ENCODE measurements at places on chromosomes 3 and 15.

DNA sequence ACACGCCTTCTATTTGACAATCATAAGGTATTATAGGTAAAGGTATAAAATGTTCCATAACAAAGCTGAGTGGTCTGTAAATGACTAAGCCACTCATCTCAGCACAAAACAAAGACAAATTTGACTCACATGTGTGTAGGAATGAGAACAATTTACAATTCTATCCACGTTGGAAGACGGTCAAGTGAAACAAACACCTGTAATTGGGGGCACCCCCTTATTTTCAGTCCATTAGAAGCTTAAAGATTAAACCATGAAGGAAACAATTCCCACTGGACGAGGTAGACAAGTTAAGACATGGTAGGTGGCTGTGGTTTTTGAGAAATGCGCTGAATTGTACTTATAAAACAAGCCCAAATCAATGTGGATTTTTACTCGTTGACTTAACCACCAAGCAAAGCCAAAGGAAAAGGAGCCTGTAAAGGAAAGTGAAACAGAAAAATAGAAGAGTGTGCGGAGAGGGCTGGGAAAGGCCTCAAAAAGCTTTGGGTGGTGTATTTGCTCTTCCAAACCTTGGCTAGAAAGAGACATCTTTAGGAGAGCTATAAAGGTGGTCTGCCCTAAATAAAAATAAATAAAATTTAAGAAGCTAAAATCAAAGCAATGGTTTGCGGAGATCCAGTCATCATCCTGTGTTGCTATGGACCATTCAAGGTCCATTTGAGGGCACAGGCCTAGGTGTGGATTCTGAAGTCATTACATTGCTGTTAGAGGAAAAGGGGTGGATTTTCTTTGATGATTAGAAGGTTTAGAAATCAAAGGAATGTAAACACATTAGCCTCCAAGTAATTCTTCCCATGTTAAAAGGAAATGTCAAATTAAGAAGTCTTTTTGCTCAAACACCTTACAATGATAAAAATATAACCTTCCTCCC lies 135.0 kb downstream of the TFG start:
- peak; percentile 21 for DNase-seq

GRCh38 chr3:171690281-171690680 lies 120.0 kb downstream of the PLD1 start:
- DNase-seq = no peak

GRCh38 chr3:123790254-123791072 lies 93.7 kb downstream of the MYLK start:
- no peak for DNase-seq

GRCh38 chr3:183904833-183905780 lies 20.4 kb upstream of the PARL start:
- no peak for DNase-seq

GRCh38 chr3:168736202-168736601 lies 640.5 kb upstream of the GOLIM4 start:
- DNase-seq = no peak

GRCh38 chr3:59528251-59528650 lies 478.4 kb upstream of the CFAP20DC start:
- no peak for DNase-seq

DNA sequence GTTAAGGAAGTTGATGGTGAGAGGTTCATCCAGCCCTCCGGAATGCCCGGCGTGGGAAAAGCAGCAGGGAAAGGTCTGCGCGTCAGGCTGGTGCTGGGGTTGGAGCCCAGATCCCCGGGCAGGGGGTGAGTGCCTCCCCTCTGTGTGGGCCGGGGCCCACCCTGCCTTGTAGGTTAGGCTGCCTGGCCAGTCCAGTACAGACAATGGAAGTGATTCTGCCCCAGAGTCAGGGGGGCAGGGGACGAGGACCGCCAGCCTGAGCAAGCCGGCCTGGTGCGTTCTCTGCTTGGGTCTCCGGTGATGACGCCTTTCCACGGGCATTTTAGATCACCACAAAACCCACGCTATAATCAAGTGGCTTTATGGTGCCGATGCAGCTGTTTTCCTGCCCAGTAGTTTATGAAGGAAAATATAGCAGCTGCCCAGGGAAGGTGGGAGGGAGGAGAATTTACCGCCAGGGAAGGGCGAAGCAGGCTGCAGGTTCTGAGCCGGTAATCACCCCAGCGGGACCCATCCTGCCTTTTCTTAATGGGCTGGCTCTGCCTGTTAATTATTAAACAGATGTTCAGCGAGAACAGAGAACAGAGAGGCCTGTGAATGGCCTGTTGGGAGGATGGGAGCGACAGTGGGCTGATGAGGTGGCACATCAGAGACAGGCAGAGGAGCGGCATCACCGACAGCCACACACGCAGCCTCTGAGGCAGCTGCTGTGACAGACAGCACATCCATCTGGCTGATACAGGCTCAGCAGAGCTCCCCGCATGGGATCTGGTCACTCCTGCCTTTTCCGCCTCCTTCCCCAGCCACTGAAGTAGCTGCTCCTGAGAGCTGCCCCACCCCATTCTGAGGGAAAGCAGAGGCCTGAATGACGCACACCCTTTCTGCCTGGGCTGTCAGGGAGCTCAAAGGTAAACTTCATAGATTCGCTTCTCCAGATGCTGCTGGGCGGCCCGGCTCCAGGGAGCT lies 35.2 kb downstream of the BDH1 start:
- peak; percentile 57 for DNase-seq

GRCh38 chr3:16817197-16817596 lies 67.6 kb upstream of the PLCL2 start:
- no peak for DNase-seq

GRCh38 chr15:96732704-96733103 lies 402.2 kb downstream of the NR2F2 start:
- no peak for DNase-seq

DNA sequence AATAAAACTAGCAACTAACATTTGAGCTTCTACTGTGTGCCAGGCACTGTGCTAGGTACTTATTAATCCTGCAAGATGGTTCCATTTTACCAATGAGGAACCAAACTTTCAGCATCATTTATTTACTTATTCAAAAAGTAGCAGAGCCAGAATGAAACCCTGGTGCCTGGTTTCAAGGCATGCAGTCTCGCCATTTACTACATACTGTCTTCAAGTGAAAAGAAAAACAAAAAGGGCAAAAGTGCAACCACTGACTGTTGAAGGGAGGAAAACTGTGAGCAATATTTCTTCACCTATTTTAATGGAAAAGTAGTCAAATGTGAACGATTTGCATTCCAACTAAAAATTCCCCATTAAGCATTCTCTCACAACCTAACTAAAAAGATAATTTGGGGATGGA lies 8.7 kb downstream of the DCUN1D1 start:
- DNase-seq = peak; percentile 47

DNA sequence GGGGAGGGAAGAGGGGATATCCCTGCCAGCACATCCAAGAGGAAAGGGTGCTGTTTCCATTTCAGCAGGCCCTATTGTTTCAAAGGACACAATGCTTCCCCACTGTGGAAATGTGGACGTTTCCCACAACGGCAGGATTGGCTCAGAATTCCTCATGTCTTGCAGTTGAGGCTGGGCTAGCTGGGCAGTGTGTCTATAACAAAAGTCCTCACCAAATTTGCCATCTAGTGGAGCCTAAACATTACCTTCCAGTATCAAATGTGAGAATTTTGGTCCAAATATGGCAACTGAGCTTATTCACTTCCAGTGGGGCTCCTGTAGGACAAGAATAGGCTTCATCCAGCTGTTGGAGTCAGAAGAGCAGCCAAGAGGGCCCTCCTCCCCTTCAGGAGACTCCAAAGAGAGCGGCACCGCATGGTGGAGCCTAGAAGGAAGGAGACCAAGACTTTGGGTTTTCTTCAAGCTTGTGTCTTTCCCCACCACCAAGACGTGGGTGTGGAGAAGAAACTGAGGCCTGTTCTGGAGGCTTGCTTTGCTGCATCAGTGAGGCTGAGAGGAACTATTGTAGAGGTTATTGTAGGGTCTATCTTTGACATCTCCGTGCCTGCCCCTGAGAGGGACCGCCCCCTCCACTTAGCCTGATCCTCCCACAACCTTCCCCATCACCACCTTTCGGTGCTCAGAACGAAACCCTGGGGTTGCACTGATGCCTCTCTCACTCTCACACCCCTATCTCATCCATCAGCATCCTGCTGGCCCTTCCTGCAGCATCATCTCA lies 45.3 kb upstream of the SLCO2A1 start:
- DNase-seq = no peak

GRCh38 chr3:140180603-140181002 lies 245.6 kb downstream of the CLSTN2 start:
- no peak for DNase-seq

DNA sequence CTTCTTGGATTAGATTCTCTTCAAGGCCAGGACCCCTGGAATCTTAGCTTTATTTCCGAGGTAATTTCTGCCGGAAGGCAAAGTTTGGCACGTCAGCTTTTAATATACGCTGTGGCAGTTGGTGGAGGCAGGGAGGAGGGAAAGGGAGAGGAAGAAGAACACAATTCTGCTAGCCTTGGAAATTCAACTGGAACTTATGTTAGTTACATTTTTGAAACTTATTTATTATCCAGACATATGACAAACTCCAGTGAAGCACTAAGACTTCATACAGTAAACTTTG lies 100.1 kb upstream of the TSC22D2 start:
- no peak for DNase-seq

DNA sequence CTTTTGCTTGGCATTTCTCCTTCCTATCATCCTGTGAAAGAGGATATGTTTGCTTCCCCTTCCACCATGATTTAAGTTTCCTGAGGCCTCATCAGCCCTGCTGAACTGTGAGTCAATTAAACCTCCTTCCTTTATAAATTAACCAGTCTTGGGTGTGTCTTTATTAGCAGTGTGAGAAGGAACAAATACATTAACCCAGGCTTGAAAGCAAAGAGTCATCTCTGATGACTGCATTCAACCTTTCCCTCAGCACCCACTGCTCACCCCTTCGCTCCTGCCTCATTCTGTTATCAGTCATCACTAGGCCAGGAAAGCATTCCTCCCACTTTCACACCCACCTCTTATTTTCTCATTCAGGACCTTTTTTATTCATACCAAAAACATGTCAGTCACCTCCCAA lies 59.6 kb upstream of the CASR start:
- no peak for DNase-seq

DNA sequence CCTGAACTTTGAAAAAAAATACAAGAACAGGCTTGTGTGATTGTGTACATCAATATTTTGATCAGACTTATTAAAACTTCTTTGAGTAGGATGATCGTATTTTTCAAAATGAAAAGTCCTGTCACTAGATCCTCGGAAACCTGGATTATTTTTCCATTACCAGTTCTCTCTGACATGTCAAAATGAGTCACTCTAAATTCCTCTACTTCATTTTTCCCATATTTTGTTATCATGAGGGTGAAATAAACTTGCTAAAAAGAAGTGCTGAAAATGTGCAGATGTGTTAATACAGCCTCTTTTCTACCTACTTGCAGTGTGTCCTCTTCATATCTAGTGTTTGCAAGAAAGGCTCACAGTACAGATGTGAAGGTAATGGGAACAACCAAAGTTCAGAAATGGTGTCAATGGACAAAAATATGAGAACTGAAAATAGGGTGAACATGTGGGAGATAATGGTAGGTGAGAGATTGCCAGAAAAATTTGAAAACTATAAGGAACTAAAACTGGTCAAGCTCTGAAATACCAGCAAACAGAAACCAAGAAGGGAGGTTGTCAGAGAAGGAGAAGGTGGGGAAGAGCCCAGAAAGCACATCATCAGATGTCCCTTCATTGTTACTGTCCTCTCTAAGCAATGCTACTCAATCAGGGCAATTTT lies 108.2 kb downstream of the EOMES start:
- DNase-seq = no peak

GRCh38 chr3:138371070-138371965 lies 22.9 kb downstream of the MRAS start:
- DNase-seq = no peak

DNA sequence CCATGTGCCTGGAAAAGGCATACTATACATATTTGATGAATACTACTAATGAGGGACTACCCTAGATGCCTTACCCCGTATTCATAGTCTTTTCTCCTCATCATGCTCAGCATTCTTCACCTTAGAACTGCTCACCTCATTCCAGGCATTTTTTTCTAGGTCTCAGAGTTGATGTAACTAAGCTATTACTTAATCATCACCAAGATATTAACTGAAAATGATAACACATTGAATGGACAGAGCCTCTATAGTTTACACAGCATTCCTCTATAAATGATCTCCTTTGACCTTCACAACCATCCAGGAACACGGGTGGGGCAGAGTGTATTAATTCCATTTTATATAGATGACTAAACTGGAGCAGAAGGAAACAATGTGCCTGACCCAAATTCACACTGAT lies 174.1 kb upstream of the DPH6 start:
- no peak for DNase-seq

DNA sequence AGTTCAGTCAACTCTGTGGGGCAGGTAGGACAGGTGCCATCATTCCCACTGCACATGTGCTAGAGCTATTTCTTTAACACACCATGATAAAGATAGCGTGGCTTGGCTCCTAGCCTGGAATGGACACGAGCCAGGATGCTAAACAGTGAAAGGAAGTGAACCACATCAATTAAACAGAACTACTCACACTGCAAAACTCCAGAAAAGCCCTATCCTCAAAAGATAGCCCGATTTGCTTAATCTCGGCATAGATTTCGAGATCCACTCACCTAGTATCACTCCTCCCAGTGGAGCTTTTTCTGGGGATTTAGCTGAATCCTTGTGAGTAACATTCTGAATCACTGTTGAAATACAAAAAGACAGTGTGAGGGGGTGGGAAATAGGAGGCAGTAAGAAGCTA lies 118.0 kb downstream of the ABI3BP start:
- peak; percentile 80 for DNase-seq

DNA sequence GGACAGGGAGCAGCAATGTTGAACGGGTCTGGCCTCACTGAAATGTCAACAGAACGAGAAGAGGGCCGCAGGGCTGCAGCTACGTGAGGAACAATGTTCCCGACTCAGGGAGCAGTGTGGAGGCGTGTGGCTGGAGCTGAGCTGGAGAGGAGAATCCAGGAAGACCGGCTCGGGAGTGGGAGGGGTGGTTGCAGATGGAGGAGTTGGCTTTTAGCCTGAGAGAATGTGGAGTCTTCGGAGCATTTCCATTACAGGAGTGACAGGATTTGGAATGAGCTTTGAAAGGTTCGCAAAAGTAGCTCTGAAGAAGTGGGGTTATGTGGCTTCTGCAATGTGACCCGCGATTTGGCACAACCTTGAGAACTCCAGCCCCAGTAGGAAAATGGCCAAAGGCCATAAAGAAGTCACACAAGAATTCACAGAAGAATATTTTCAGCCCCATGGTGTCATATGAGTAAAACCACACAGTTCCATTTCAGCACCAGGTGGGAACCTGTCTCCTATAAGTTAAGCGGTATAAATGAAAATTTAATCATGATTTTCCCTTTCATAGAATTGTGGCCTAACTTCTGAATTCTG lies 78.8 kb upstream of the NSMCE3 start:
- no peak for DNase-seq

GRCh38 chr15:62059108-62059815 lies 985 bp downstream of the VPS13C start:
- DNase-seq = peak; percentile 9
